Hypothalamus (tissue), 51 donors: ENCODE measurements at places on chromosomes 16 and 17.
A peak's percentile ranks its signal among the peaks of the same experiment; 100 is the strongest.

DNA sequence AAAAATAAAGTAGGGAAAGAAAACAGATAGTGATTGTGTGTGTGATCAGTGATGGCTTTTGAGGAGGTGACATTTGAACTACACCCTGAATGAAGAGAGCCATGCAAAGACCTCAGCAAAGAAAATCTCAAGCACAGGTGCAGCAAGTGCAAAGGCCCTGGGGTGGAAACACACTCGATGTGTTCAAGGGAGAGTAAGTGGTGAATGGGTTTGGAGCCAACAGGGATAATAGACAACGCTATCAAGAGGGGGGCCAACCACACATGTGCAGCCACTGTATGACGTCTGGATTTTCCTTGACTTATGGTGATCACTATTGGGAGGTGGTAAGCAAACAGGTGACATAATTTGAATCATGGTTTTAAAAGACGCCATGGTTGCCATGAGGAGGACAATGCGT is 564.2 kb downstream of the WWOX start:
- DNase-seq, result no peak

DNA sequence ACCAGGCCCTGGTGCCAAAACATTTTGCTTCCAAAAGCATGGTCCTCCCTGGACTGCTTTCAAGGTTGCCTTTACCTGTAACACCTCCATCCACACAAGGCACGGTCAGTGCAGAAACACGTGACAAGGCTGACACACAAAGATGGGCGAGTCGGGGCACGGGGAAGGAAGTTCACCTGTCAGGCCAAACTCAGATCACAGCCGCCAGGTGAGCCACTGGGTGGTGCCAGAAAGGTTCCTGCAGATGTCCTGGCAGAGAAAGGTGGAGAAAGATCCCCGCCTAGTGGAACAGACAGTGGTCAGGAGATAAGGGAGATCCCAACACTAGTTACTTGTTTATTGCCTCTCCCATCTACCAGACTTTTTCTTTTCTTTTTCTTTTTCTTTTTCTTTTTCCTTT is 155.3 kb downstream of the AIPL1 start:
- DNase-seq, result no peak

GRCh38 chr16:81181013-81181720 is 57.3 kb upstream of the BCO1 start:
- DNase-seq, result no peak

GRCh38 chr17:15154618-15155017 is 110.5 kb downstream of the PMP22 start:
- DNase-seq, result no peak

- no peak for DNase-seq
Measured at GRCh38 chr16:46756772-46757171, 8.6 kb upstream of the MYLK3 start.

GRCh38 chr17:22514767-22515320 is 822.5 kb downstream of the KCNJ18 start:
- DNase-seq, result no peak

DNA sequence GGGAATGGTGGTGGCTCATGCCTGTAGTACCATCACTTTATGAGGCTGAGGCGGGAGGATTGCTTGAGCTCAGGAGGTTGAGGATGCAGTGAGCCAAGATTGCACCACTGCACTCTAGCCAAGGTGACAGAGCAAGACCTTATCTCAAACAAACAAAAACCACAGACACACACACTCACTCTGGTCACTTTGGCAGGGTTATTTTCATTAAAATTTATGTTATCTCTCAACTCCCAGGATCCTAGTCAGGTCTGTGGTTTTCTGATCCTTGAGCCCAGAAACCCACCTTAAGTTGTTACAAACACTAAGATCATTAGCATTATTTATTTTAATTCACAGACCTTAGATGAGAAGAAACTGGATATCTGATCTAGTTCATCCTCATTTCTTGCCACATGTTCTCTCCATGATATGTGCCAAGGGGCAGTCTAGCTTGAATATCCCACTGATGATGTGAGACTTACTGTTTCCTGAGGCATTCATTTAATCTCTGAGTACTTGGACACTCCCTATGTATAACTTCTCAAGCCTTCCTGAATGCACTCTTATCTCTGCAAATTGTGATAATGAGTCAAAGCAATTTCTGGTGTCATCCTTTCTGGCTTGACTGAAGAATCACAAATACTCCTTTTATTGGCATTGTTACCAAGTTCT is 9.6 kb downstream of the ABHD15 start:
- no peak for DNase-seq

GRCh38 chr16:62102588-62102987 is 66.3 kb upstream of the CDH8 start:
- no peak for DNase-seq

DNA sequence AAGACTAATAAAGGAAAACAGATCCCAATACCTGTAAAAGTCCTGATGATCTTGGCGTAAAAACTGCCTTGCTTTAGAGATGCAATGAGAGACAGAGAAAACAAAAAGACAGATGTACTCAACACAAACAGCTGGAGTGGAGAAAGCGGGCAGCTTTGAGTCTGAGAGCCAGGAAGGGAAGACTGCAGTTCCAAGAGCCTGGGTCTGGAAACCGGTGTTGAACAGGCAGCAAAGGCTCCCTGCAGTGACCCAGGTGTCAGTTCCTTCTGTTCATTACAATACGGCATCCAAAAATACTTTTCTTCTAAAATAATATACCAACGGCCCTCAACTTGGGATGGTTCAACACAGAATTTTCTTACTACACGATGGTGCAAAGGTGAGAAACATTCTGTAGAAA is 29.6 kb downstream of the VPS53 start:
- DNase-seq, result no peak

- DNase-seq, result peak; percentile 74
Measured at GRCh38 chr16:83926726-83927397, 26.2 kb upstream of the OSGIN1 start.

- DNase-seq, result peak; percentile 81
Measured at GRCh38 chr16:68528686-68529379, 10.3 kb upstream of the ZFP90 start.

GRCh38 chr17:27451906-27452305 is 4.3 kb upstream of the KSR1 start:
- no peak for DNase-seq

GRCh38 chr17:76791053-76791980 is 53.4 kb downstream of the MFSD11 start:
- DNase-seq, result no peak

DNA sequence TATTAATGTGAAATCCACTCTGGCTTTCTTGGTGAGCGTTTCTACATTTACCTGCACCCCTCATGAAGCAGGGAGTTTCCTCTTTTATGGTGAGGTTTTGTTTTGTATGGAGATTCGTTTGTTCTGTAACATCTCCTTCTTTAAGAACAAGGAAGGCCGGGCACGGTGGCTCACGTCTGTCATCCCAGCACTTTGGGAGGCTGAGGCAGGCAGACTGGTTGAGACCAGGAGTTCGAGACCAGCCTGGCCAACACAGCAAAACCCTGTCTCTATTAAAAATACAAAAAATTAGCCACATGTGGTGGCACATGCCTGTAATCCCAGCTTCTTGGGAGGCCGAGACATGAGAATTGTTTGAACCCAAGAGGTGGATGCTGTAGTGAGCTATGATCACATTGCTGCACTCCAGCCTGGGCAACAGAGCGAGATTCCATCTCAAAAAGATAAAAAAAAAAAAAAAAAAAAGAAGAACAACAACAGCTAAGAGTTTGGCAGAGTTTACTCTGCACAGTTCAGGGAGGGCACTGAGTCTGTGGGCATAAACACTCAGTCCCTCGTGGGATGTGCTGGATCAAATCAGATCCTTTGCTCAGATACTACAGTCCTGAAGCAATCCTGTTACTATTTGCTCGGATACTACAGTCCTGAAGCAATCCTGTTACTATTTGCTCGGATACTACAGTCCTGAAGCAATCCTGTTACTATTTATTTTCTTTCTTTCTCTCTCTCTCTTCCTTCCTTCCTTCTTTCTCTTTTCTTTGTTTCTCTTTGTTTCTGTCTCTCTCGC is 28.9 kb downstream of the ADCY9 start:
- DNase-seq, result no peak

- no peak for DNase-seq
Measured at GRCh38 chr16:75385507-75386152, 47.7 kb downstream of the CFDP1 start.

GRCh38 chr16:72612256-72612655 is 435.7 kb downstream of the ZFHX3 start:
- DNase-seq, result no peak

- DNase-seq, result no peak
Measured at GRCh38 chr16:72044296-72044695, 10.0 kb upstream of the HP start.

DNA sequence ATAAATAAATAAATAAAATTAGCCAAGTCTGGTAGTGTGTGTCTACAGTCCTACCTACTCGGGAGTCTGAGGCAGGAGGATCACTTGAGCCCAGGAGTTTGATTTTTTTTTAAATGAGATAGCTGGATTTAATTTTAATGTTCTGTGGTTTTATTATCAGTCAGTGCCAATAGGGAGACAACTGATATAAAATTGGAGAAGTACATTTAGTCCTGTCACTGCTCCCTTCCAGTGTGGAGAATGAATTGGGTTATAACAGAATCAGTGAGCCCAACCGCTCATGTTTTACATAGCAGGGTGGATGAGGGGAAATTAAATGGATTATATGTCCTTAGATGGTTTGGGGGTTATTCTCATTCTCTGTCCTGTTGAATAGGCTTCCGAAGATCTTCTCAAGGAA is 6.2 kb downstream of the NME1 start:
- no peak for DNase-seq

- DNase-seq, result peak; percentile 25
Measured at GRCh38 chr17:42675965-42676423, 800 bp downstream of the PLEKHH3 start.

DNA sequence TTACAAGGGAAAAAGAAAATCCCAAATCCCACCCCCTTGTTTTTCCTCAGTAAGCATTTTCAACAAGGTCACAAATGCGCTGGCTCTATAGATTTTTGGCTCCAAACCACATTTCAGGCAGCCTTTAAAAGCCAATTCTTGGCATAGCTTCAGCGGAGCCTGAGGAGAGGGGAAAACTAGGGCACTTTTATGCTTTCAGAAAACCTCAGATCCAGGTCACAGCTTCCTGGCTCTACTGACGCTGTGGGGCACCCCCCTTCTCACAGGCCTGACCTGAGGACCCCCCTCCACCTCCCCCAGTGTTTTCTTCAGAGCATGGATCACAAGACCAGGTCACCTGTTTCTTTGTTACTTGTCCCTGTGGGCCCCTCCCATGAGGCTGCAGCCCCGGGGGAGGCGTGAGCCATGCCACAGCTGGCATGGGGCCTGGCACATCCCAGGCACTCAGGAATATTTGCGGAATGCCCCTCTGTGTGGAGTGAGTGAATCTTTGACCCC is 30.1 kb upstream of the MTSS2 start:
- DNase-seq, result peak; percentile 26
